ENCODE measurements at places on chromosomes 7 and 10.

GRCh38 chr7:2680792-2681490 is 7.1 kb upstream of the AMZ1 start:
- DNase-seq = peak; percentile 54

DNA sequence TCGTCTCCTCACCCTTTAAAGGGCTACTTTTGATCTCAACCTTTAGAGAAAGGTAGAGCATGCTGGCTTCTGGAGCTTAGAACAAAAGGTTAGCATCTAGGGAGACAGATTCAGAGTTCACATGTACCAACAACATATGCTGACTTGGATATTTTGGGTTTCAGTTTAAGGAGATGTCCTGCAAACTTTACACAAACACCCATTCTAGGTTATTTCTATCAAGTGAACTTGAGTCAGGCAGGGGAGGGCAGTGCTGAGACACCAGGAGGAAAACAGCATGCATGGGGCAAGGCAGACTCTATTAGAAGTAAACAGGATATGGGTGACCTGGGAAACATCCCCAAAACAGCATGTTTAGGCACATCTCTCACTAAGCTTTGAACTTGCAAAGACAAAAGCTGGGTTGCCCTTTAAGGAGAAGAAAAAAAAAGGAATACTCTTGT is 43.8 kb downstream of the ARL4A start:
- peak; percentile 39 for DNase-seq

GRCh38 chr7:125033506-125033905 is 103.9 kb upstream of the POT1 start:
- DNase-seq = no peak

- peak; percentile 27 for DNase-seq
Observed at GRCh38 chr7:30726296-30727006, 25.5 kb upstream of the INMT start.

GRCh38 chr10:51129946-51130544 is 55.8 kb downstream of the PRKG1 start:
- no peak for DNase-seq

- no peak for DNase-seq
Observed at GRCh38 chr7:90889210-90889609, 293.1 kb downstream of the CDK14 start.

DNA sequence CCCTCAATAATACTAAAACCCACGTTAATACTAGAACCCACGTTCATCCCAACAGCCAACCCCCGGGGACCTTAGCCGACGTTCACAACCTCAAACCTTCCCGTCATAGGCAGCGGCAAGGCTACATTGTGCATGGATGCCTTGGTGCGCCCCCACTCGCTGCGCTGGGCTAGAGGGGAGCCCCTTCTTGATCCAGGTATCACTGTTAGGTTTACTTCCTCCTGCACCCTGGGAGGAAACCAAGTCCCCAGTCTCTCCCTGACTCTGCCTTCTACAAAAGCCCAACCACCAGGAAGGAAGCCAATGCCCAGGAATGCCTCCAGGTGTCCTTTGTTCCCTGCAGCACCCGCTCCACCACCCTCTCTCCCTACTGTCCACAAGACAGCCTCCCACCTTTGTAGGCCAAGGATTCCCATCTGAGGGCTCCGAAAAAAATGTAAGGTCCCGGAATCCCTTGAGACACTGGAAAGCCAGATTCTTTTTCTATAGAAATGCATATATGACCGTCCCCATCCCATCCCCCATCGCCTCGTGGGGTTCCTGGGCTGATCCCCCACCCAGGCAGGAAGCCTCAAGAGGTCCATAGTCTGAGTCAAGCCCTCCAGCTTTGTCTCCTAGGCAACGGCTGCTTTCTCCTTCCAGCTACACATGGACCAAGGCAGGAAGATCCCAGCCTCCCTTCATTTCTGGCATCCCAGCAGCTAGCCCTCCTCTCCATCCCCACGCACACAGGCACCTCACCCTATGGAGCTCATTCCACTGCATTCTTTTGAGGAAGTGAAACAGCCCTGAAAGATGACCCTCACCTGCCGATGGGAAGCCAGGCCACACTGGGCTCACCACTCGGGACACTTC is 25.2 kb downstream of the CTBP2 start:
- DNase-seq = no peak

- no peak for DNase-seq
Observed at GRCh38 chr7:19375976-19376375, 230.8 kb upstream of the FERD3L start.

GRCh38 chr7:117017017-117017451 is 63.7 kb downstream of the ST7 start:
- no peak for DNase-seq

- DNase-seq = no peak
Observed at GRCh38 chr10:14617852-14618251, 156.8 kb downstream of the FAM107B start.

DNA sequence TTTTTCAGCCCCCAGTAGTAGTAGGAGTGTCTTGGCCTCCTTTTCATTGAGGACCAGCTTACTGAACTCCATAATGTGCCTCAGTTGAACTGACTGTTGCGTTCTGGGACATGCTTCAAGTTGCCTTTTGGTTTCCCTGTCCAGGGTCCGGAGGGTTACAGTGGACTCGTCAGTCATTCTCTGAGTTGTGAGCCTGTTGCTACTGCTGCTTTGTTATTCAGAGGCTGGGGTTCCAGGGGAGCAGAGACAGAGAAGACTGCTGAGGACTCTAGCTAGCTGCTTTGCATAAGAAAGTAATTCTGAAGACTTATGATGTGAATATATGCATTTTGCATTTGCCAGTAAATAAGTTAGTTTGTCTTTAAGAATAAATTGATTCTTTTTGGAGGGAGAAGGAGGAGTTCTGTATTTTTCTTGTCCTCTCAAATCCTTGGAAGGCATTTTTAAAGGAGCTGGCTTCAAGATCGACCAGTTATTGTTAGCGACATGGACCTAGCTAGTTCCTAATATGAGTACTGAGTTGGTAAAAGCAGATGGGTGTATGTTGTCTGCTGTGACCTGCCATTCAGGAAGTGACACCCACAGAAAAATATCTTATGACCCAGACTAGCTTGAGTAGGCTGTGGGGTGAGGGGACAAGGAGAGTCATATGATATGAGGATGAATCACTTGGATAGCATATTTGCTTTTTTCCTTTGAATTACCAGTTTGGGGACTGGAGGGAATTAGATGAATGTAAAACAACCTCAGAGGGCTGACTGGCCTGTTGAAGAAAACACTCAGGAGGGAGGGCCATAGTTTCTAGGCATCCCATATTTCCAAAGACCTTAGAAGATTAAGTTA is 8.3 kb downstream of the PI4K2A start:
- peak; percentile 63 for DNase-seq

- no peak for DNase-seq
Observed at GRCh38 chr10:311901-312665, 176.8 kb downstream of the ZMYND11 start.

GRCh38 chr7:66728571-66728970 is 12.0 kb upstream of the RABGEF1 start:
- DNase-seq = no peak

DNA sequence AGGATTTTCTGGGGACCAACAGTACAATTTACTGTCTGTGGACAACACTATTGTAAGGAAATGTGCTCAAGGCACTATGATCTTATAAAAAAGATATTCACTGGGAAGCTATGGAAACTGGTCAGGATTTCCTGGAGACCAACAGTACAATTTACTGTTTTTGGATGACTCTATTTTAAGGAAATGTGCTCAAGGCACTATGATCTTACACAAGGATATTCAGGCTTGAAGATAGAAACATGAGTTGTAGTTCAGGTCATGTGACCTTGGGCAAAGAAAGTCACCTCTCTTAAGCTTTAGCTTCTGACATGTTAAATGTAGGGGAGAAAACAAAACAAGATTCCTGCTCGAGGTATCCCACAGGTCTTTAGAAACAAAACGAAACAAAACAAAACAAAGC is 1.7 kb upstream of the ITPRID1 start:
- DNase-seq = no peak

GRCh38 chr7:132377703-132378584 is 198.3 kb downstream of the PLXNA4 start:
- no peak for DNase-seq

DNA sequence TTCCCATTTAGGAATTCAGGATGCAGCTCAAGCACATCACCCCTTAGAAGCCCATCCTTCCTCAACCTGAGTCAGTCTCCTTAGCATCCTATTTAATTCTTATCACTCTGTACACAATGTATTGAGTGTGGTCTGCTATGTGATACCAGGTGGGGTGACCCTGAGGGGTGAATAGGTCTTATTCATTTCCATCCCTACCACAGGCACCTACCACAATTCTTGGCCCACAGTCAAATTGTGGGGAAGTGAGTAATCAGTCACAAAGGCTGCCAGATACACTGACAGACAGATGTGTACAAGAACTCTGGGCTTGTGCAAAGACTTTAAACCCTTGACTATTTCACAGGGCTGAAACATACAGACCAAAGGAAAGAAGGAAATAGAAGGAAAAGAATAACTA is 560.5 kb downstream of the PARD3 start:
- no peak for DNase-seq

GRCh38 chr7:985915-986741 is 3.1 kb downstream of the CYP2W1 start:
- no peak for DNase-seq

GRCh38 chr7:86648169-86648568 is 4.5 kb downstream of the GRM3 start:
- no peak for DNase-seq

GRCh38 chr7:20825555-20825954 is 38.9 kb upstream of the SP8 start:
- no peak for DNase-seq

DNA sequence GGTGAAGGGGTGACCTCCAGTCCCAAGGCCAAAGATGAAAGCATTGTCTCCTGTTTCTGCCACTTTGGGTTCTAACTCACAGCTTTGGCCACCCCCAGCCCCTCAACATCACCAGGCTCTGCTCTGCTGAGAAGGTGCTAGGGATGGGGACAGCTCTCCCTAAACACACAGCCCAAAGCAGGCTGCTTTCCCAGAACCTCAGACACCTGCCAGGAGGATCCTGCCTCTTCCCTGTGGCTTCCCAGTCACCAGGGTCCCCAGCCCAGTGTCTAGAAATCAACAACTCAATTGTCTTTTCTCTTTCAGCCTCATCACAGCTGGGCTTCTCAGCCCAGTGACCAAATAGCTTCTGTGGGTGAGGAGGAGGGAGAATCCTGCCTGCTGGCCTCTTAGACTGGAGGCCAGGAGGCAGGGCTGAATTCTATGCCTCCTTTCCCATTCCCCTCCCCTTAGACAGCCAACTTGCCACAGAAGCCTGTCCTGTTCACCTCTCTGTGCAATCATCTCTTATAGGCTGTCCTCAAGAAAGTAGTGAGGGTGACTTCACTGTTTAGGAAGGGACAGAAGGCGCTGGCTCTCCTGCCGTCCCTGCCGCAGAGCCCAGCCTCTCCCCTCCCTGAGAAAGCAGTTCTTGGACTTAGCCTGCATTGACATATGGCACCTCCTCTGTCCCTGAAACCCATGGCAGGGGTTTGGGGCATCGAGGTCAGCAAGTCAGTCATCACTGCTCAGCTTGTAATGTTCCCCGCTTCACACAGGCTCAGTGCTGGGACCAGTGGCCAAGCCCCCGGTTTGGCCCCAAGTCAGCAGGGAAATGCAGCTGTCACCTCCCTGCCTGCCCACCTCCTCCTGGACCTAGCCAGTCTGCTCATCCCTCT is 3.7 kb downstream of the FGF8 start:
- no peak for DNase-seq

- DNase-seq = no peak
Observed at GRCh38 chr7:25621993-25622392, 393.7 kb upstream of the NPVF start.

- peak; percentile 1 for DNase-seq
Observed at GRCh38 chr7:107920048-107920772, 29.2 kb downstream of the DLD start.

GRCh38 chr7:152392254-152392653 is 43.5 kb downstream of the KMT2C start:
- no peak for DNase-seq

- DNase-seq = no peak
Observed at GRCh38 chr10:123553810-123554430, 112.2 kb upstream of the GPR26 start.

DNA sequence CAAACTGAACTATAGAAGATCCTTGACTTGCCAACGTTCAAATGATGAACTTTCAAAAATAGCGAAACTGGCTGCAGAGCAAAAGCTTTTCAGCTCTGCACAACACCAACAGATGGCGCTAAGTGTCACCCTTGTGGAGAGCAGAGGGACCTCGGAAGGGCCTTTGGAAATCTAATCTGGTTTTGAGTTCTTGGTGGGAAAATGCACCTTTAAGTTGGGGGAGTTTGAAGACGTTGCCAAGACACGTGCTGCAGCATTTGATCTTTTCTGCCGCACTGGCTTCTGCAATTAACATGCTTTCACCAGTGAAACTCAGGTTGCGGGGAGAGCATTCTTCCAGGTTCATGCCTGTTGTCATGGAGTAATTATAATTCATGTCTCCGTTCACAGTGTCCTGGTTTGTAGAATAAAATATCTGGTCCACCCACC is 26.3 kb upstream of the WDR11 start:
- peak; percentile 7 for DNase-seq

- no peak for DNase-seq
Observed at GRCh38 chr7:116557066-116557585, 32.3 kb downstream of the CAV1 start.

DNA sequence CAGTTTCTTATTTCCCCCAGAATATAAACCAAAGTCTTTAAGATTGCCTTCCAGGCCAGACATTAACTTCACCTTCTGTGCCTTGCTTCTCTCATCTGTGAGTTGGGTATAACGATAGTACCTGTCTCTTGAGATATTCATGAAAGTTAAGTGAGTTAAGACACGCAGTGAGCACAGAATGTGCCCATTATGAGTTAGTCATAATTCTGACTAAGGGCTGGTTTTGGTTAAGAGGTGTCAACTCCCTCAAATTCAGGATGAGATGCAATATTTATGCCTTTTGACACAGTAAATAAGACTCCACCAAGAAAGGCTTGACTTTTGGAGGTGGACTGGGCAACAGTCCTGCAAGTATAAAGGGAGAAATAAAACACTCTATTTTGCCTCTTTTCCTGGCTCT is 528.7 kb upstream of the IGFBP3 start:
- DNase-seq = no peak

GRCh38 chr10:122508021-122508420 is 46.7 kb downstream of the HTRA1 start:
- no peak for DNase-seq

GRCh38 chr7:127751490-127752448 is 99.8 kb downstream of the SND1 start:
- no peak for DNase-seq

DNA sequence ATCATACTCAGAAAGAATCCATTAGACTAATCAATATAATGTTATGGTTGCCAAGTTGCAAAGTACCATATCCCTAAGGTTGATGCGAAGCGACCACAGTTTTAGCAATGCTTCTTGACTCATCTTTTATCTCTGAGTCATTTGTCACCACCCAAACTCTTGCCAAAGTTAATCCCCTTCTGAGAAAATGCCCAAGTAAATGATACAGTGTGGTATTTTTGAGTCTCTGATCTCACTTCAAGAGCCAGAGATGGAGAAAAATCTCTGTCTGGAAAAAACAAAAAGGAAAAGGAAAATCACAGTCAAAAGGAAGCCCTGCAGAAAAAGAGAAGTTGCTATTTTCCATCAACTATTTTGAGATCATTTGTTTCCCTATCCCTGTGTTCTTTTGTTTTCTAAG is 26.7 kb upstream of the OTUD1 start:
- DNase-seq = no peak

- DNase-seq = no peak
Observed at GRCh38 chr10:96685306-96685705, 35.0 kb downstream of the PIK3AP1 start.

Data from CD4-positive, alpha-beta T cell treated with Interleukin-21 for 1 hour (primary cell).